Gastrocnemius medialis (tissue), 4 donors: ENCODE measurements at places on chromosomes 1 and 21. TPM values are rescaled to one million over a fixed set of nuclear protein-coding genes. Genes with fewer than 3 reads are reported as not detected.

Gene OLIG1
- not detected for total RNA-seq

Gene PRKACB
- 8.6 TPM for total RNA-seq

DNA sequence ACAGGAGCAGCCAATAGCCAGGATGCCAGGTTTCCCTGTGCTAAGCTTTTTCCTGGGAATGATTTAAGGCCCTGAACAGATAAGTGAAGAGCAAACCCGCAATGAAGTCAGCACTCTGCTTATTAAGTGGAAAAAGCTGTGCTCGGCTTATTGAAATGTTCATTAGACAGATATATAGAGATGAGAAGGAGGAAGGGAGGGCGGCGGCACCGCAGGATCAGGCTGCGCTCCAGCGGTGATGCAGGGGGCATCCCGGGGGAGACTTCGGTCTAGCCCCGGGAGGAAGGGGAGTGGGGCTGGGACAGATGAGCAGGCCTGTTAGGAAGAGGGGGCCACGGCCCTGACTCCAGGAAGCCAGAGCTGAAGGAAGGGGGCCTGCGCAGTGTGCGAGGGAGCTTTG lies 115.0 kb downstream of the TMEM53 start:
- H3K27me3 ChIP-seq: peaks cover 2% of the 10 kb centered on the region
- no peaks in the 10 kb centered on the region for H3K36me3 ChIP-seq
- no peak overlapping the region for H3K4me3 ChIP-seq
- H3K27ac ChIP-seq: no peak overlapping the region
- DNase-seq: no peak

DNA sequence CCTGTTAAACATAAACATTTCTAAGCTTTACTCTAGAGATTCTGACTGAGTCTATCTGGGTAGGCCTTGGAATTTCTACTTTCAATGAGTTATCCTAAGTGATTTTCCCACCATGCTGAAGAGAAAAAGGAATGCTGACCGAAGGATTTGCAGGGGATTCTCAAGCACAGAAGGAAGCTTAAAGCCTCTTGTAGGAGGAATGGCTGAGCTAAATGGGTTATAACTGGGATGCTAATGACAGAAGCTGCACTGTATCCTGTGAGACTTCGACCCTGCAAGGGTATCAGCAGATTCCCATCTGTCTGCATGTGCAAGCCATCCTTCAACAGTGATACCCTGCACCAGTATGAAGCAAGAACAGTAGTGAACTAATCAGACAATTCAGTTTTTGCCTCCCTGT lies 35.4 kb downstream of the SLC35D1 start:
- no peak overlapping the region for H3K4me3 ChIP-seq
- H3K4me1 ChIP-seq: no peaks in the 10 kb centered on the region
- DNase-seq: no peak

GRCh38 chr1:28173980-28174297 lies 2.6 kb downstream of the PTAFR start:
- no peaks in the 10 kb centered on the region for H3K36me3 ChIP-seq
- H3K4me3 ChIP-seq: peak overlapping the region; percentile 4
- DNase-seq: no peak
- H3K4me1 ChIP-seq: no peaks in the 10 kb centered on the region
- no peaks in the 10 kb centered on the region for H3K27me3 ChIP-seq

DNA sequence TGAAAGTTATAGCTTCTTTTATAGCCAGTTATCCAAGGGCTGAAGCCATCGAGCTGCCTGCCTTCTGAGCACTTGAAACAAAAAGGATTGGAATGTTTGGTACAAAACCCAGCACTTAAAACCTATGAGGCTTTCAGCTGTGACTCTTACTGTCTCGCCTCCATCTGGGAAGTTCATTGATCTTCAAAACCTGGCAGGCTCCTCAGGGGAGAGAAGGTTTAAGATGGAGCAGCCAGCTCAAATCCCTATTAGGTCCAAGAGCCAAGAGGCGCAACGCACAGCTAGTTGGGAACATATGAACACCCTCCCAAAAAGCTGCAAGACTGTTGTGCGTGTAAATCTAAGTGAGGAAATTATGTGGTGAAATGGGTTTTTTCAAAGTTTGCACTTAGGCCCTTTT lies 33.4 kb downstream of the BACE2 start:
- H3K27me3 ChIP-seq: no peaks in the 10 kb centered on the region
- H3K36me3 ChIP-seq: no peaks in the 10 kb centered on the region
- no peak overlapping the region for H3K4me3 ChIP-seq
- no peak for DNase-seq
- no peak overlapping the region for H3K27ac ChIP-seq

- no peak for DNase-seq
- H3K4me1 ChIP-seq: no peaks in the 10 kb centered on the region
- no peak overlapping the region for H3K4me3 ChIP-seq
- no peaks in the 10 kb centered on the region for H3K36me3 ChIP-seq
These were observed 10.7 kb downstream of the CDC7 start for GRCh38 chr1:91511386-91511785.

GRCh38 chr1:54971317-54971791 lies 9.1 kb upstream of the TMEM61 start:
- H3K4me3 ChIP-seq: no peak overlapping the region
- no peak for DNase-seq
- H3K27me3 ChIP-seq: no peaks in the 10 kb centered on the region
- peaks cover 9% of the 10 kb centered on the region for H3K4me1 ChIP-seq

DNA sequence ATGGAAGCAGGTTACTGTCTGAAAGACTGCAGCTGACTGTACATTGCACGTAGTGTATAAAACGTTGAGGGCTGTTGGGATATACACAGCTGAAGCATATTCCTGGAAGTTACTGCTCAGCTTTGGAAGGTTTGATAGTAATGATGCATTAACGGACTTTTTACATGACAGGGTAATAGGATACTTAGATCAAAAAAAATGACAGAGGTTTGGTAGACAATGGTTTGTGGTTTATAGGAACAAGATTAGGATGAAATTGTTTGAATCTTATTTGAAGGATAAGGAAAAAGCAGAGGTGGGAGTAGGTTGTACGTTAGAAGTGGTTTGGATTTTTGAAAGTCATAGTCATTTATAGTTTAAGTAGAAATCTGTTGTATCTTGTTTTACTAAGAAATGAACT lies 33.0 kb downstream of the ADGRL2 start:
- H3K27me3 ChIP-seq: no peaks in the 10 kb centered on the region
- DNase-seq: no peak
- H3K4me1 ChIP-seq: peaks cover 5% of the 10 kb centered on the region
- no peak overlapping the region for H3K27ac ChIP-seq
- H3K4me3 ChIP-seq: no peak overlapping the region

DNA sequence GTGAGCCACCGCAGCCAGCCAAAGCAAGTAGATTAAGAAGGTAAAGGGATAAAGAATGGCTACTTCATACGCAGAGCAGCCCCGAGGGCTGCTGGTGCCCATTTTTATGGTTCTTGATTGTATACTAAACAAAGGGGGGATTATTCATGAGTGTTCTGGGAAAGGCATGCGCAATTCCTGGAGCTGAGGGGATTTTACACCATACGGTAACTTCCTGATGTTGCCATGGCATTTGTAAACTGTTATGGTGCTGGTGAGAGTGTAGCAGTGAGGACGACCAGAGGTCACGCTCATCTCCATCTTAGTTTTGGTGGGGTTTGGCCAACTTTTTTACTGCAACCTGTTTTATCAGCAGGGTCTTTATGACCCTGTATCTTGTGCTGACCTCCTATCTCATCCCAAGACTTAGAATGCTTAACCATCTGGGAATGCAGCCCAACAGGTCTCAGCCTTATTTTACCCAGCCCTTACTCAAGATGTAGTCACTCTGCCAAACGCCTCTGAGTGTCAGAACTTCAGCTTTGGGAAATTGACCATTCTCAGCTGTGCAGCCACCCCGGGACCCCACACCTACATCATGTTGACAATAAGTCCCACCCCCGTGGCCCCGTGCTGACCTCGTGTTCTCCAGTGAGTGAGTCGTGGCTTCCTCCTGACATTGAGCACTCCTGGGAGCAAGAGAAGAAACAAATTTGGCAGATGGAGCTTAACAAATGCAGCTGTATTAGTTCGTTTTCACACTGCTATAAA lies 149.4 kb upstream of the COL6A1 start:
- no peaks in the 10 kb centered on the region for H3K4me1 ChIP-seq
- H3K27ac ChIP-seq: no peak overlapping the region
- no peaks in the 10 kb centered on the region for H3K27me3 ChIP-seq
- H3K36me3 ChIP-seq: no peaks in the 10 kb centered on the region
- H3K4me3 ChIP-seq: no peak overlapping the region

DNA sequence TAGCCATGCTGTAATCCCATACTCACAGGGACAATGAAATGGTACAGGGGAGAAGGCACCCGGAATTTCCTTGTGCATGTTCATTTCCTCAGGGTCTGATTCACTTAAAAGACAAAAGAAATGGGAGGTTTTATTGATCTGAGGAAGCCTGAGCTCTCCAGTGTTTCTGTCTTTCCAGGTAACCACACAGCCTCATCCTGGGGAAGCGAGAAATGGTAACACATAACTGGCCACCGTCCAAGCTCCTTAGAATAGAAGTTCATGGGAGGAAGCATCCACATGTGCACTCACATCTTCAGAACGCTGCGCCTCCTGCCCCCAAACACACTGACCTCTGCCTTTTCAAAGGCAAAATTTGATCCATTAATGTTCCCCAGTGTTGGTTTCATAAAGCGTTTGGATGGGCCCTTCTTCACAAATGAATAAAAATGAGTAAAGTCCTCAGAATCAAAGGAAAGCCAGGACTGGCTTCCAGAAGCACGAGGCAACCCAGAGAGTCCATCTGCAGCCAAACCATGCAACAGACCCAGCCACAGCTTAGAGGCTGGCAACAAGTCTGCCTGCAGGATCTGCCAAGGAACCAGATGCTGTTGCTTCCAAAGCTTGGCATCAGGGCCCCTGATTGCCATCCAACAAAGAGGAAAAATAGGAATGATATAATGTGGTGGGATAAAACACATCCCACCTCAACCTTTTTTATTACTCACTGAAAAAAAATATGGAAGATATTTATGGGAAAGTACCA lies 120.3 kb downstream of the ZBTB18 start:
- peak; percentile 35 for DNase-seq
- H3K27me3 ChIP-seq: no peaks in the 10 kb centered on the region
- no peaks in the 10 kb centered on the region for H3K36me3 ChIP-seq
- H3K4me1 ChIP-seq: peaks cover 17% of the 10 kb centered on the region

DNA sequence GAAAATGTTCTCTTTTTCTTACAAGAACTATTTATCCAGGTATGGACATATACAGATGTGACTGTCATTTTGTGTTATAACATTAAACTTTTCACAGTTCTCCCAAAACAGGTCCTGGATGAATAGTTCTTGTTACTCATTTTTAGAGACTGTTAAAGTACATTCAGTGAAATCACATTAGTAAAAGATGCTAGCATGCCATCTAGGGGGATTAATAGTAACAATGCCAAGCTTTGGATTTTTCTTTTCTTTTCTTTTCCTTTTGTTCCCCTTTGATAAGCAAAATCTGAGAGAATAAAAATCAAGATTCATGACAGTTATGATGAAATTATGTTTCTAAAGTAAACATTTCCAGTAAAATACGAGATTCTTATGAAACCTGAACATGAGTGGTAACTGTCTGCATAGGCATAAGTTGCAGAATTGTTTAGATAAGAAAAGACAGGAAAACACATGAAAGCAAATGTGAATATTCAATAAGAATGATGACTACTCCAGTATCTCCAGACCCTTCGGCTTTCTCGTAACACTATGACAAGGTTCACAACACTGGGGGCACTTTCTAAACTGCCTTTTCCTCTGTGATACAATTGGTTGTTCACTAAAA lies 77.5 kb downstream of the TPR start:
- H3K27ac ChIP-seq: no peak overlapping the region
- DNase-seq: no peak
- H3K4me1 ChIP-seq: no peaks in the 10 kb centered on the region
- no peaks in the 10 kb centered on the region for H3K36me3 ChIP-seq
- no peaks in the 10 kb centered on the region for H3K27me3 ChIP-seq
- no peak overlapping the region for H3K4me3 ChIP-seq

- H3K27me3 ChIP-seq: no peaks in the 10 kb centered on the region
- H3K36me3 ChIP-seq: no peaks in the 10 kb centered on the region
- no peaks in the 10 kb centered on the region for H3K4me1 ChIP-seq
- H3K27ac ChIP-seq: no peak overlapping the region
These were observed 149.8 kb downstream of the PTPRC start for GRCh38 chr1:198788561-198789064.

DNA sequence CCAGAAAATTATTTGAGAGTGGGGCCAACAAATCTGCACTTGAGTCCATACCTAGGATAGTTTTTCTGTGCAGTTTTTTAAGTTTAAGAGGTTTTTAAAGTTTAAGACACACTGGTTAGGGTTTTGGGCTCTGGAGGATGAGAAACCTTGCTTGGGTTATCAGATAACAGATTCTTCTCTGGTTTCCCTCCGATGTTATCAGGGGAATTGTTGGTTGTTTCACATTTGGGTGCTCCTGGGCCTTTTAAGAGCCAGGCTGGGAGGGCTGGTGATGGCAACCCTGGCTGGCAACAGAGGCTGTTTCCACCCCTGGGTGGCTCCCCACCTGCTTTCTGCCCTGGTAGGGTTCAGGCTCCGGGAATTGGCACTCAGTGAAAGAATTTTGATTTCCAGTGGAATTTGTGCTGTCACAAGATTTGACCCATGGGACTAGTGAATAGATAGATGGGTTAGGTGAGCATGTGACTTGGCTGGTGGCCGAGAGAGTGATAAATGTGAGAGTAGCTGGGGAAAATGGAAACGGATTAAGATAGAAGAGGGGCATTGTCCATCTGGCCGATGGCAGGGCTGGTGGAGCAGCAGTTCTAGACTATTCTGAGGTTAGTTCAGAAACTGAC lies 14.8 kb downstream of the VANGL1 start:
- DNase-seq: no peak
- no peaks in the 10 kb centered on the region for H3K27me3 ChIP-seq
- H3K36me3 ChIP-seq: no peaks in the 10 kb centered on the region
